ENCODE measurements at places on chromosomes 2 and 18.

DNA sequence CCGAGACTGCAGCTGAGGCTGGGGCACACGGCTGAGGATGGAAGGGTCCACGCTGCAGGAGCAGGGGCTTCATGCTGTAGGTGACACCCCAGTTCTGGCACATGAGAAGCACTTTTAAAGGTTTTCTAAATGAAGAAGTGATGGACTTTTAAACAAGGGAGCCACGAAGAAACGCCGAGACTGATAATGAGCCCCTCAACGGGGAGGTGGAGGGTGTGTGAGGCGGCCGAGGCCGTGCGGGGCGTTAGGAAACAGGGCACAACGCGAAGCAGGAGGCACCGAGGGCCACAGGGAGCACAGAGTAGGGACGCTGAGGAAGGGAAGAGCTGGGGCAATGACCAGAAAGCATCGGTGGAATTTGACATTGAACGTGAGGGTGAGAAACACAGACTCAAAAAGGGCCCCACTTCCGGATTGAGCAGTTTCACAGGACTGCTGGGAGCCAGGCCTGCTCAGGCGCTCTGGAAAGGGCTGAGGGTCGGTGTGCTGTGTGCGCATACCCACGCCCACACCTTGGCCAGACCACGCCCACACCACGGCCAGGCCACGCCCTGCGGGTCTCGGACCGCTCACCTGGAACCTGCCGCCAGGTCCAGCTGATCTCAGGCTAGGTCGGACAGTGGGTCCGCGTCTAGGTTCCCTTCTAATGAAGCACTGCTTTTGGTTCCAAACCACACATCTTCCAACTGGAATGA is 115.7 kb downstream of the GYPC start:
- DNase-seq, result no peak

- DNase-seq, result no peak
Measured at GRCh38 chr2:239814861-239815601, 210.1 kb downstream of the NDUFA10 start.

DNA sequence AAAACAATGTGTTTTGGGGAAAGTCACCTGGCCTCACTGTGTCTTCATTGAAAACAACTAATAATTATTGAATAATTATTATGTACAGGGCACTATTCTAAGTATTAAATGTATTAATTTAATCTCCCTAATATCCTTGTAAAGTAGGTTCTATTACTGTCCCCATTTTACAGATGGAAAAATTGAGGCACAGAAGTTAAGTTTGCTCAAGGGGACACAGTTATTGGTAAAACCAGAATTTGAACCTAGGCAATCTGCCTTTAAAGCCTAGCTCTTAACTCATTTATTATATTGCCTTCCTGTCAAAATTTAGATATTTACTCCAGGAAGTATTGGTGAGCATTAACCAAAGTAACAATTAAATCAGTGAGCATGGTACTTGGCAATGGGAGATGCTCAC is 84.6 kb downstream of the PMS1 start:
- no peak for DNase-seq

GRCh38 chr2:189236066-189236465 is 56.5 kb upstream of the COL5A2 start:
- no peak for DNase-seq

DNA sequence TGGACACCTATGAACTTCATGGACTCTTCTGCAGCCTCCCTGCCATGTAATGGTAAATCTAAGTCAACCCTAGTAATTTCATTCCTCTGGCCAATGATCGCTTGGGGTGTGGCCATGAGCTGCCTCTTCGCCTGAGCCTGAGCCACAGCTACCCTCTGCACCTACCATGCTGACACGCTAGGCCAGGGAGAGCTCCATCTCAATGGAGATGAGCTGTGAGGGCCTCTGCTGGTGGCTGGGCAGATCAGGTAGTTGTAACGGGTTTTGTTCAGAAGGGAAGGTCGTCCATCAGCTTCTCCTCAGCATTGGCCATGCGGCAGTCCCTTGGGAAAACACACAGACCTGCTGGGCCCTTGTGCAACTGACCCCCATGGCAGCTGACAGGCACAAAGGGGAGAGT is 24.4 kb downstream of the MPHOSPH10 start:
- DNase-seq, result peak; percentile 43

GRCh38 chr2:46643951-46644350 is 164.6 kb downstream of the TMEM247 start:
- no peak for DNase-seq

DNA sequence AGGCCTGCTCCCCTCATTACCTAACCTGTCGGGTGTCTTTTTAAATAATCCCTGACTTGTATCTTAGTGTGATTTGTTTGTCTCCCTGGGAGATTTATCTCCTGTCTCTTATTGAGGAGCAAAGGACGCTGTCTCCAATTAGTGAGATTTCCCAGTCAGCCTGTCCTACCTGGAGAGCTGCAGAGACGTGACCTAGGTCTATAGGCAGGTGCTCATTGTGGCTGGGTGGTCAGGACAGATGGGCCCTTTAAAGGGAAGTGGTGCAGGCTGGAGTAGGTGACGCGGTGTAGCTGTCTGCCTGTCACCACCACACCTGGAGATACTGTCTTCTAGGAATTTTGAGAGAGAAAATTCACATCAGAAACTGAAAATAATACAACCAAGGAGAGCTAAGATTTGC is 28.0 kb downstream of the PLB1 start:
- DNase-seq, result no peak

DNA sequence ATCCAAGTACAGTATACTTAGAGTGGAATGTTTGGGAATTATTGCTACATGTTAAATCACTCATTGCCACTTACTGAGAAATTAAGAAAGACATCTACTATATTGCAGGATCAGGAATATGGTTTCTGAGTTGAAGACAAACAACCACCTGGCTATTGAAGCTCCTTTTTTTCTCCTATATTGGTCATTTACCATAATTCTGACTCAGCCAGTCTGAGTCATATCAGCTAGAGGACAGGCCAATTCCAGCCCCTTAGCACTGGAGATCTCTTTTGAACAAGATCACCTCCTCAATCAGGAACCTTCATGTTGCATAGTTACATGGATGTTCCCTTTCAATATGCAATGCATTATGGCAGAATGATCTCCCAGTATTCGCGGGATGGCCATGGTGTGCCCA is 42.7 kb upstream of the CDH19 start:
- no peak for DNase-seq

GRCh38 chr2:106948540-106948939 is 62.6 kb upstream of the ST6GAL2 start:
- no peak for DNase-seq

GRCh38 chr2:205014201-205014600 is 468.9 kb downstream of the PARD3B start:
- no peak for DNase-seq
